ENCODE measurements at places on chromosomes 1 and 21.

GRCh38 chr1:203475012-203475981 is at the start of gene PRELP:
Gene PRELP, plus strand, starts transcription at chr1:203475806. Its CDS starts 7,379 bp downstream, at chr1:203483185.
- no peak for DNase-seq

- DNase-seq, result no peak
Measured at GRCh38 chr1:111127923-111128643, 11.8 kb downstream of the DRAM2 start.

GRCh38 chr21:24395320-24395923 is 1211.9 kb downstream of the MRPL39 start:
- no peak for DNase-seq

DNA sequence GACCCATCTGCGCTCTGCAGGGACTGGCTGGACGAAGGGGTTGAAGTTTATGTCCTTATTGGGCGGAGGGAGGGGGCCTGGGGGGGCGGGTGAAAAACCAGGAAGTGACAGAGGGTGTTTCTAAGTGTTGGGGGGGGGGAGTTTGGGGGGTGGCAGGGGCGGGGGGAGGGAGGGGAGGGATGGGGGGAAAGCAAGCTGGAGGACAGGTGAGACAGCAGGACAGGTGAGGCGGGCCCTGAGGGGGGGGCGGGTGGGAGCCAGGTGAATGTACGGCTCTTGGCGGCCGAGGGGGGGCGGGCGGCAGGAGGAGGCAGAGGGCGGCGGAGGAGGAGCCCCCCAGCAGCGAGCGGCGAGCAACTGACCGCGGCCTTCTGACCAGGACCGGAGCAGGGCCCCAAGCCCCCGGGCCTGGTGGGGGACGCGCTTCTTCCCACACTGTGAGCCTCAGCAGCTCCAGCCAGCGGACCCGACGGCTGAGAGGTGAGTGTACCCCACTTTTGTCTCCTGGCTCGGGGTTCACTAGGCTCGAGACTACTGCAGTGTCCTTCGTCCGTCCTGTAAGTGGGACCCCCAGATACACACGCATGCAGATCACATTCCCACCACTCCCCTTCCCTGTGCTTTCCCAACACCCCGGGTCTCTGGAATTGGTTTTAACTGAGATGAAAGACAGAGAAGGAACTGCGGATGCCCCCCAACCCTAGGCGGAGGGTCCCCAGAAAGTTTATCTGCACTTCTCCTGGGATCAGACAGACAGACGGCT is at the start of gene ZBTB7B:
TSS of gene ZBTB7B (plus strand) at position 339 of the 763 bp plus-strand sequence. CDS start 11,859 bp downstream, outside the sequence.
- DNase-seq, result no peak

DNA sequence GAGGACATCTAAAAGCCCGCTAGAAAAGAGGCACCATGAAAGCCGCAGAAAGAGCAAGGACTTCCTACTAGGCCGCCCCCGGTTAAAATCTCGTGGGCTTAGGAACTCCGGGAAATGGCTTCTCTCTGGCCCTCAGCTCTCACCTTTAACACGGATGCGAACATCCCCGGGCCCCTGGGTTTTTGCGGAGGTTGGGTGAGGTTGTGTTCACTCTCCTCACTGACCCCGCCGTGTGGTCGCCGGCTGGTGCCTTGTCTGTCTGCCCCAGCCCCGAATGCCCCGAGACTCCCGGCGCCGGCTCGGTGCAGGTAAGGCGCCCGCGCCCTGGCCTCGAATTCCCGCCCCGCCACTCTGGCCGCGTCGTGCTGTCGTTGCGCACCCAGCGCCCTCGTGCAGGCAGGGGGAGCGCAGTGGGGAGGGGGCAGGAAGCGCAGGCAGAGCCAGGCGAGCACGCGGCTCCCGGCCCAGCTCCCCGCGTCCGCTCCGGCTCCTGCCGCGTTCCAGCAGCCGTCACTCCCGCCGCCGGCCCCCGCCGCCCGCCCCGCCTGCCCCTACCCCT is at the start of gene SHISAL2A:
TSS of gene SHISAL2A (plus strand) at position 437 of the 559 bp plus-strand sequence. CDS start 326 bp downstream, outside the sequence.
- DNase-seq, result no peak

All from NCI-H446 (cell line).